ENCODE measurements at places on chromosomes 5 and 9.

GRCh38 chr9:15155323-15155722 lies 151.7 kb downstream of the TTC39B start:
- no peak for DNase-seq

GRCh38 chr5:156328161-156328560 lies 1.2 kb downstream of the SGCD start:
- DNase-seq, result peak; percentile 60

GRCh38 chr5:126015235-126016181 lies 407.7 kb upstream of the GRAMD2B start:
- DNase-seq, result peak; percentile 46

DNA sequence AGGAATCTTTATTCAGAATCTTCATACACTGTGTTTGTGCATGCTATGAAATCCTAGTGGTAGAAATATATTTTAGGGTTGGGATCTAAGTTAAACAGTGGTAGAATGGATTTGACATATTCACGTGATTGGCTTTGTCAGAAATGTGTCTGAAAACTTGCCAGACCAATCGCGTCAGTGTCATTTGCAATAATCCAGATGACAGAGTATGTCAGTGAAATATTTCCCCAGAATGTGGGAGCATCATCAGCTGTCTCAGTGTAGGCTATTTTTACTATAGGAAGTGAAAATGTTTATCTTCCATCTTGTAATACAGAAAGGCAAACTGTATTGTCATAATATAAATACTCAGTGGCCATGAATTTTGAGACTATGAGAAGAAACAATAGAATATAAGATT lies 220.6 kb upstream of the EDIL3 start:
- DNase-seq, result no peak

- no peak for DNase-seq
These were observed 72.2 kb upstream of the SPTLC1 start for GRCh38 chr9:92187390-92187789.

DNA sequence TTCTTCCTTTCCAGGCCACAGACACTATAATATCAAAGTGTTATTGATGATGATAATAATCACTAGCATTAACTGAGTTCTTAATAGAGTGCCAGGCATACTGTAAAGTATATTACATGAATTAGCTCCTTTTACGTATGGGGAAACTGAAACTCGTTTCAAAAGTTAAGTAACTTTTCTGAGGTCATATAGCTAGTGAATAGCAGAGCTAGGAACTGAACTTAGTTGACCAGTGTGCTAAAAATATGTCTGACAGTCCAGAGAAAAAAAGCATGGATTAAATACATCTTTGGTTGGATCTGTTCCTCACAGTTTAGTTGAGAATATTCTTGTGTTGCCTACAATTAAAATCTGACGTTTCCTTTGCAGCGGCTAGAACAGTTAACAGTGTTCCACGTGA lies 18.4 kb upstream of the CATSPER3 start:
- no peak for DNase-seq

Data from hindlimb muscle (tissue), 1 donor.